ENCODE measurements at places on chromosomes 16 and 17. TPM values are rescaled to one million over a fixed set of nuclear protein-coding genes. Genes with fewer than 3 reads are reported as not detected.

DNA sequence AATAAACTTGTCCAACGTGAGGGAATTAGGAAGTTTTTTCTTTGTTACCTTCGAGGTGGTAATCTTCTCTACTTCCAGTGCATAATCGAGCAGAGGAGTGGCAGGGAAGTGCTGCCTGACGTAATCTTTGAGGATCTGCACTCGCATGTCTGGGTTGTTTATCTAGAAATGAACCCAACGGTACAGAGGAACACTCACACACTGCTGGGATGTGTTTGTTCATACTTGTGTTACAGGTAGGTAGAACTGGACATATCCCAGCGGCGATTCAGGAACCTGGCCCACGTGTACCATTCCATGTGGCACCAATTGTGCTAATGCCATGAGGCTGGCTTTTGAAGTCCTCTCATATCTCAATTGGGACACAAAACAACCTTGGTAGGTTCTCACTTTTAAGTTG, 4.2 kb upstream of the KLHL11 start:
- no peak for DNase-seq
- peak overlapping the region; percentile 2 for H3K27ac ChIP-seq
- H3K27me3 ChIP-seq, result no peaks in the 10 kb centered on the region
- peaks cover 59% of the 10 kb centered on the region for H3K4me1 ChIP-seq
- no peak overlapping the region for H3K4me3 ChIP-seq

- H3K27me3 ChIP-seq, result no peaks in the 10 kb centered on the region
- no peak overlapping the region for H3K27ac ChIP-seq
- no peak overlapping the region for H3K4me3 ChIP-seq
- DNase-seq, result no peak
- no peaks in the 10 kb centered on the region for H3K4me1 ChIP-seq
These were observed 27.9 kb downstream of the HOXB1 start for GRCh38 chr17:48502901-48503300.

DNA sequence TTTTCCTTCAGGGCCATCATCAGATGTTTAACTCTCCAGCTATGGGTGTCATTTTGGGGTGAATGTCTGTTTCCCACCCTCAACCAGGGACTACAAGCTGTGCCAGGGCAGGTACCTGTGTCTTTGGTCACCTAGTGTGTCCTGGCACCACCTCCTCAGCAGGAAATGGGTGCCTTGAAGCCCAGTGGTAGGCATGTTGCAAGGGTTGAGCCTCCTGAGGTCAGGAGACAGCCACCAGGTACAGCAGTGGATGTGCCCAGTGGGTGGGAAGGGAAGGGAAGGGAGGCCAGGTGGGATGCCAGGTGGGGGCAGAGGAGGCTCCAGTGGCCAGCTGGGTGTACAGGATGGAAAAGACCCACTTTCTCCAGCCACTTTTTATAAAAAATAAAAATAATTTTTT, 25.5 kb upstream of the ADORA2B start:
- peaks cover 13% of the 10 kb centered on the region for H3K4me1 ChIP-seq
- H3K36me3 ChIP-seq, result no peaks in the 10 kb centered on the region
- no peak for DNase-seq
- H3K4me3 ChIP-seq, result no peak overlapping the region
- H3K27me3 ChIP-seq, result peaks cover 2% of the 10 kb centered on the region

DNA sequence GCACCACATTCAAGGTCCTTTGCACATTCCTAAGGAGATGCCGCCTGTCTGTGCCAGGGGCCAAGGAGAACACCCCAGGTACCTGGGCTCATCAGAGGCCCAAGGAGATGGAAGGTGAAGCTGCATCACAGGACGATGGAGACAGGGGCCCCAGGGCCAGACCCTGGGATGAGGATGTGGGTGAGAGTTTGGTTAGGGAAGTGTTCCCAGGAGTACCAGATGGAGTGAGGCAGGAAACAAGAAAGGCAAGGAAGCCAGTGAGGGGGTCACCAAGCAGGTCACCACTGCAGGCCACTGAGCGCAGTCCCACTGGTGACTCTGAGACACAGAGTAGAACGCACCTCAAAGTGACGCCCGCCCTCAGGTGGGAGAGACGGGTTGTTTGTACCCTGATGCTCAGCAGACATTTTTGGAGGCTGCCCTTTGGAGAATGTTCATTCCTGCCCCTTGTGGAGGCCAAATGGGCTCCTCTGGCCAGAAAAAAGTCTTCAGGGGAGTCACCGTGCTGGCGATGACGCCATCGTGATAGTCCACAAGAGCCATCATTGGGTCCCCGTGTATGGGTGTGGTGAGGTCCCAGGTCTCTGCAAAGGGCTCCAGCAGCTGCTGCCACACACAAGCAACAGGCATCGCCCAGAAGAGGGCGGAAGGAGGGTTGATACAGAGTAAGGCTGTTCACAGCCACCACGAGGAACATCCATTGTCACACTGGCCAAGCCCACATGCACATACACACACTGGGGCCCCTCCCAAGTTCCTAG, 57.5 kb downstream of the BEAN1 start:
- H3K27me3 ChIP-seq, result peaks cover 31% of the 10 kb centered on the region
- no peak overlapping the region for H3K27ac ChIP-seq
- DNase-seq, result no peak
- H3K4me3 ChIP-seq, result no peak overlapping the region
- H3K4me1 ChIP-seq, result peaks cover 19% of the 10 kb centered on the region

DNA sequence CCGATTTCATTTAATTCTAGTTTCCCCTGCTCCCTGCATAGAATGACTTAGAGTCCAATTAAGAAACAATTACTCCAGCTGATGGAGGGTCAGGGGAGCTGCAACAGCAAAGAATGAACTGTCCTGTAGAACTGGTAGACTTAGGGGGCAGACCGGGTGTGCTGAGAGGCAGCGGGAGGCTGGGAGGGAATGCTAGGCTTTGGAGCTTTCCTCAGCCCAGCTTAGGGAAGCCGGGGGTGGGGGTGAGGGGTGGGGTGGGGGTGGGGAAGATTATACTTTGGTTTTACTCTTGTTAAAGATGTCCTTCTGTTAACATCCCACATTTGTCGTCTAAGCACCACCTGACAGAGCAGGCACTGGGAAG, 458.6 kb upstream of the ASIC2 start:
- no peak overlapping the region for H3K4me3 ChIP-seq
- no peaks in the 10 kb centered on the region for H3K27me3 ChIP-seq
- H3K36me3 ChIP-seq, result no peaks in the 10 kb centered on the region
- no peaks in the 10 kb centered on the region for H3K4me1 ChIP-seq
- DNase-seq, result no peak

GRCh38 chr16:85461814-85462713, 151.1 kb upstream of the GSE1 start:
- peaks cover 68% of the 10 kb centered on the region for H3K27me3 ChIP-seq
- no peaks in the 10 kb centered on the region for H3K36me3 ChIP-seq
- no peak overlapping the region for H3K4me3 ChIP-seq

DNA sequence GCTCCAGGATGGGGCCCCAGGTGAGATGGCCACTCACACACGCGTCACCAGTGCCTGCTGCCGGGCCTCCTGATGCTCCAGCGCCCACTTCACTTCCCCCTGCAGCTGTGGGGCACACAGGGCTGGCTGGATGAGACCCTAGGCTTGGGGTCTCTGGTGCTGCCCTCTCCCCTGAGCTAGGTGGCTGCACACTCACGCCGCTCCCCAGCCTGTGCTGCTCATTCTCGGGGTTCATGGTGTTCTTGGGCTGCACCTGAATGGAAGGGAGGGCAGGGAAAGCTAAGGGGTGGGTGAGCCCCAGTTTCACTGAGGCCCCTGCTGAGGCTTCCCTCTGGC, 1.2 kb downstream of the CCDC78 start:
- H3K27ac ChIP-seq, result no peak overlapping the region
- no peaks in the 10 kb centered on the region for H3K36me3 ChIP-seq
- peaks cover 3% of the 10 kb centered on the region for H3K27me3 ChIP-seq
- DNase-seq, result no peak
- H3K4me1 ChIP-seq, result peaks cover 23% of the 10 kb centered on the region

NPW gene
- total RNA-seq, result 0.97 TPM

- H3K4me3 ChIP-seq, result no peak overlapping the region
- peak; percentile 78 for DNase-seq
- peaks cover 27% of the 10 kb centered on the region for H3K4me1 ChIP-seq
- no peaks in the 10 kb centered on the region for H3K27me3 ChIP-seq
These were observed 4.2 kb upstream of the ATXN7L3 start for GRCh38 chr17:44203731-44204440.

DNAH9 gene
- total RNA-seq, result not detected

EVPL gene
- total RNA-seq, result 8.2 TPM

- H3K4me3 ChIP-seq, result no peak overlapping the region
- H3K27ac ChIP-seq, result no peak overlapping the region
- H3K36me3 ChIP-seq, result no peaks in the 10 kb centered on the region
- no peaks in the 10 kb centered on the region for H3K4me1 ChIP-seq
- no peak for DNase-seq
These were observed 75.1 kb downstream of the GRIN2A start for GRCh38 chr16:10107081-10107480.

- peak overlapping the region; percentile 97 for H3K27ac ChIP-seq
- no peaks in the 10 kb centered on the region for H3K36me3 ChIP-seq
- peak; percentile 41 for DNase-seq
These were observed 160.4 kb downstream of the ABCA8 start for GRCh38 chr17:68794636-68795434.

GRCh38 chr17:16980061-16980460, 8.1 kb upstream of the TNFRSF13B start:
- peaks cover 10% of the 10 kb centered on the region for H3K27me3 ChIP-seq
- no peak overlapping the region for H3K4me3 ChIP-seq
- no peak for DNase-seq
- no peak overlapping the region for H3K27ac ChIP-seq

GRCh38 chr17:44797802-44798201, 32.3 kb downstream of the GJC1 start:
- no peaks in the 10 kb centered on the region for H3K27me3 ChIP-seq
- no peak overlapping the region for H3K27ac ChIP-seq
- no peak for DNase-seq
- no peaks in the 10 kb centered on the region for H3K36me3 ChIP-seq
- peaks cover 22% of the 10 kb centered on the region for H3K4me1 ChIP-seq

GRCh38 chr16:68197250-68197649, 38.7 kb downstream of the ESRP2 start:
- H3K4me1 ChIP-seq, result 0 out of 2 replicates have a peak, but pooled peaks cover 7% of the 10 kb centered on the region
- H3K36me3 ChIP-seq, result peaks cover 42% of the 10 kb centered on the region
- no peak for DNase-seq
- H3K27ac ChIP-seq, result peak overlapping the region; percentile 16

- peaks cover 6% of the 10 kb centered on the region for H3K27me3 ChIP-seq
- no peak for DNase-seq
- no peaks in the 10 kb centered on the region for H3K36me3 ChIP-seq
- no peak overlapping the region for H3K4me3 ChIP-seq
- no peak overlapping the region for H3K27ac ChIP-seq
These were observed 1.6 kb downstream of the CHCT1 start for GRCh38 chr17:60423865-60424264.

Data from HepG2 (cell line).